Stimulated activated CD4-positive, alpha-beta T cell treated with anti-CD3 and anti-CD28 coated beads, Interleukin-1b, Interleukin-23, amount 100 ng/mL, for 1 hour (primary cell): ENCODE measurements at places on chromosomes 5 and 9.

DNA sequence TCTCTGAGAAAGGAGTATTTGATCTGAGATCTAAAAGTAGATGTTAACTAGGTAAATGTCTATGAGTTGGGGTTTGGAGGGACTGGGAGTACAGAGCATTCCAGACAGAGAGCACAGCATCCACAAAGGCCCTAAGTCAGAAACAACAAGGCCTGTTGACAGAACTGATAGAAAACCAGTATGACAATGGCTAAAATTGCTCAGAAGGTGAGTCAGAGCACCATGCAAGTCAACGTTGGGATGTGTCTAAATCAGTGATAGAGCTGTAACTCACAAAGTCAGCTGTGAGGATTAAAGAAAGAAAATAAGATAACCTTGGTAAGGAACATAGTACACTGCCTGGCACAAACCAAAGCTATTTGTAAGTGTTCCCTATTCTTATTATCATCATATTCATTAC lies 124.0 kb downstream of the CETN3 start:
- no peak for DNase-seq

DNA sequence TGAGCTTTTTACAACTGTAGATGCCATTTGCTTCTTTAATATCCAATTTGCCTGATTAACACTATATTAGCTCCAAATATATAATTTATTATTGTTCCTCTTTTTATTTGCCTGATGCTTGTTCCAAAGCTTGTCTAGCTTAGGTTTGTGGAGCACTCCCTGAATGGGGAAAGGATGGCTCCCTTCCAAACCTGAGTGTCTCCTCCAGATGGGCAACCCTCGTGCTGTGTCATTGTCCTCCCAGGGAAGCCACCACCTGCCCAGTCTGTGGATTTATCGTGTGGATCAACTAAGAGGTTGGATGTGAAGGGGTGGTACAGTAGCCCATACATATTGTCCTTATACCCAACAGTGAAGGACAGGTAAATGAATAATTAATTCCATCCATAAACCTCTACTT lies 404.9 kb downstream of the CDK5RAP2 start:
- no peak for DNase-seq

DNA sequence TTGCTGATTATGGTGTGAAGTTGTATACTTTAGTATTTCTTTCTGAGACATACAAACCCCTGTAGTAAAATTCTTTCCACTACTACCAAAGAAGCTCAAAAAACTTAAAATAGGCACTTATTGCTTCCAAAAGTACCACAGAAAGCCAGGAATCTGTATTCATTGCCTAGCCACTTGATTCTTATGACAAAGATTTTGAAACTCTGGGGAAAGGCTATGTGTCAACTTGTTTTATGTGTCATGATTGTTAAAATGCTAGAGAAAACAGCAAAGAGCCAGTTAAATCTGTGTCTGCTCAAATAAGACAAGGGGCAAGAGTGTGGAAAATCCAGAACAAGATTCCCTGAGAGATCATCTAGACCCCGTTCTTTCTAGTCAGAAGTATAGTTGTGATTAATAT lies 6.0 kb downstream of the KIF2A start:
- DNase-seq: no peak

- no peak for DNase-seq
Observed at GRCh38 chr5:61981886-61982285, 324.1 kb upstream of the KIF2A start.

- DNase-seq: no peak
Observed at GRCh38 chr5:142065273-142065672, 43.3 kb upstream of the NDFIP1 start.

DNA sequence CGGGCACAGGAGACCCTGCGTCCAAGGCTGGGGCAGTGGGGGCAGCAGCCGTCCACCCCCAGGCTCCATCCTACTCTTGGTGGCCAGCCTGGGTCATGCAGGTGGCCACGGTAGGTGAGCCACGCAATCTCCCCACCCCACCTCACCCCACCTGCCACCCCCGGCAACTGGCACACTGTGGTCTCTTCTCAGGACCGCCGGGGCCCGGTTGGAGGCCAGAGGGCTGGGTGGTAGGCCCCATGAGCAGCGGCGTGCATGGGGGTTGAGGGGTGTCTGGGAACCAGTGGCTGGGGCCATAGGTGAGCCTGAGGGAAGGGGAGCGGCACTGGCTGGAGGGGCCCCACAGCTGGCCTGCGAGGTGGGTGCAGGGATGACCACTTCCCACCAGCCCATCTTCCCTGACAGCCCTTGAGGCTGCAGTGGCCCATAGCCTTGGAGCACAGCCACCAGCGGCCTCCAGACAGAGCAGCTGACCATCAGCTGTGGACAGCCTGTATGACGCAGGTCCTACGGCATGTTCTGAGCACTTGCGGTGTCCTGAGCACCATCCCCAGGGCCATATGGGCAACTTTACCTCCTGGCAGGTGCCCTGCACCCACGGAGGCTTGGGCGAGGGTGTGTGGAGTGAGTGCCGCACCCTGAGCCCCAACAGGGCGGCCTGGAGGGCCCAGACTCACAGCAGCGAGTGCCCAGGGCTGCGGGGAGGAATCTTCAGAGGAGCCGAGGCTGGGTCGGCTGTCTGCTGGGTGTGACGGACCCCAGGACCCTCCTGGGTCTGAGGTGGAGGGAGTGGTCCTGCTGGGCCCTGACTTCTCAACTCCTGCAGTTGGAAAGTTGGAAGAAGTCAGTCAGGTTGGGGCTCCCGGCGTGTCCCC lies 47.4 kb downstream of the KCNT1 start:
- no peak for DNase-seq

DNA sequence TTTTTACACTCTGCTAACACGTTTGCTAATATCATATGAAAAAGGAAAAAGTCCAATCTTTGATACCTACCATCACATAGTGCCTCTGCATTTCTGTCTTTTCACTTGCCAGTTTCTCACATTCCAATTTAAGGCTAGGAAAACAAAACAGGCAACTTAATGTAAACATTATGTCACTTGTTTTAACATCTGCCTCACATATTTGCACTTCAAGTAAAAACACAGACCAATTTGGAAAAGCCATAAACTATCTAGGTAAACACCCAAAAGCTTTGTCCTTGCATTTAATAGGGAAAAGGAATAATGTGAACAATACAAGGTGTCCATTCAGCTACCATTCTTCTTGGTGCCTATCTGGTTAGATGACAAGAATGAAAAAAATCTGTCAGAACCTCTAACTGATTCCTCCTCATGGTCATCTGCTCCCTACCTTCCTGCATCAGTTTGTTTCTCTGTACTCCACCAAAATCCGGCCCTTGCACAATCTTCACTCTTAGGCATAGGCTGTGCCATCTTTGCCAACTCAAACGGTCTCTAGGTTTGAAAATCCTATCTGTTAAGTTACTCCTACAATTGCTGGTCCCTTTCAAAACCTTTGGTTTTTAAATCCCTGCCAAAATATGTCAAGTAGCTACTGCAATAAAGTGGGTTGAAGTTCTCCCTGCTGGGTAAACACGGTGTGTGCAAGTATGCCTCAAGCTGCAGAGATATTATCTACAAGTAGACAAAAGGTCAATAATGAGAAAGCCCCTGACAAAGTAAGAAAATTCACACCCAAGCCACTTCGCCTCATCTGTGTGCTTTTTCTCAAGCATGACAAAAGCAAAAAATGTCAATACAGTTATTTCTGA lies 3.4 kb downstream of the TLE1 start:
- no peak for DNase-seq

- no peak for DNase-seq
Observed at GRCh38 chr5:14467886-14468285, 113.7 kb upstream of the OTULINL start.
